Ascending aorta (tissue), 2 donors: ENCODE measurements at places on chromosomes 13 and 19.

GRCh38 chr13:98171900-98172589, 5.0 kb downstream of the RNF113B start:
- DNase-seq, result no peak

- no peak for DNase-seq
Measured at GRCh38 chr19:50791594-50792271, 1.5 kb downstream of the ACP4 start.

- no peak for DNase-seq
Measured at GRCh38 chr19:1768248-1768647, 14.9 kb downstream of the ONECUT3 start.

GRCh38 chr19:9498183-9498902, at the start of gene ZNF560:
ZNF560 (minus strand) TSS chr19:9498616; CDS start chr19:9475313, 23,303 bp downstream.
- DNase-seq, result no peak

- no peak for DNase-seq
Measured at GRCh38 chr13:100542826-100543156, 45.8 kb downstream of the GGACT start.

GRCh38 chr13:100338275-100338674, 249.4 kb downstream of the PCCA start:
- no peak for DNase-seq
